ENCODE measurements at places on chromosomes 2 and 18.

GRCh38 chr2:147327613-147328012 is 517.2 kb upstream of the ACVR2A start:
- no peak for DNase-seq

- no peak for DNase-seq
Observed at GRCh38 chr2:68292108-68292710, 27.5 kb downstream of the CNRIP1 start.

- no peak for DNase-seq
Observed at GRCh38 chr2:176160986-176161824, 4.1 kb downstream of the HOXD3 start.

DNA sequence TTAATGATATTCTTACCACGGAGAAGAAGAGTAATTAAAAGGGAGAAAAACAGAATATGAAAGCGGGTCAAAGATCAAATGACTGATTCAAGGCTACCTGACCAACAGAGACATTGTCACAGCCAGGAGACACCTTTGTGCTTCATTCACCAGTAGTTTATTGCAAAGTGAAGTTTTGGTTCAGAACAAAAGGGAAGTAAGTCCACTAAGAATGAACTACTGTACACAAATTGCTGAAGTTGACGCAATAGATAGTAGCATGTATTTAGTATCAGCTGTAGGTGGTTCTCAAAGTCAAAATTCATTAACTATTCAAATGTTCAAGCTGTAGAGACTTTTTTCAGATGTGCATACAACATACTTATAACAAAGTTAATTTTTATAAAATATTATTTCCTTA is 64.7 kb upstream of the COX7A2L start:
- DNase-seq, result no peak

DNA sequence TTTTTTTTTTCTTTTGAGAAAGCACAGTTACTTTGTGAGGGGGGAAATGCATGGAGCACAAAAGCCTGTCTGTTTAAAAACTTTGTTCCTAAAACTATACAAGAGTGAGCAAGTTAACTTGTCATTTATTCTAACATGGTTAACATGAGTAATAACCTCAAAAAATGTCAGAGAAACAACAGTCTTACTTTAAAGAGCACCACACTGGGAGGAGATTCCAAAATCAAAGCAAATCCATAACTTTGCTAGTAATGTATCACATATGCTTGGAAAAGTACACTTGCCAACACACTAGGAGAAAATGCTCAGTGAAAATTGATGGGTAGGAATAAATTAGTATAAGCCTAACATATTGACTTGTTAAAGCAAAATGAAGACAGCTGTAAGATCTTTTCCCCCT is 157.1 kb downstream of the PRPF40A start:
- no peak for DNase-seq

DNA sequence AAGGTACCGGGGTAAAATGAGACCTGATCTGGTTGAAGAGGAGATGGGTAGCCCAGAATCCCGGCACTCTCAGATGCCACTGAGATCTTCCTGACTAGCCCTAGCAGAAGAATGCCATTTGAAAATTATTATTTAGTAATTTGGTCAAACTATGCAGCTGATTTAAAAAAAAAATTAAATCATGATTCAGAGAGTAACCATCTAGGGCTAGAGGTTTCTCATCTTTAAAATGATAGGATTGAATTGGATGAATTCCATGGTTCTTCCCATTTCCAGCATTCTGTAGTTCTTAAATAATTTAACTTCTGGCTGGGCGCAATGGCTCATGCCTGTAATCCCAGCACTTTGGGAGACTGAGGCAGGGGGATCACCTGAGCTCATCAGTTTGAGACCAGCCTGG is 106.1 kb downstream of the MYO1B start:
- no peak for DNase-seq

- DNase-seq, result no peak
Observed at GRCh38 chr18:43866696-43867095, 589.4 kb upstream of the SYT4 start.

DNA sequence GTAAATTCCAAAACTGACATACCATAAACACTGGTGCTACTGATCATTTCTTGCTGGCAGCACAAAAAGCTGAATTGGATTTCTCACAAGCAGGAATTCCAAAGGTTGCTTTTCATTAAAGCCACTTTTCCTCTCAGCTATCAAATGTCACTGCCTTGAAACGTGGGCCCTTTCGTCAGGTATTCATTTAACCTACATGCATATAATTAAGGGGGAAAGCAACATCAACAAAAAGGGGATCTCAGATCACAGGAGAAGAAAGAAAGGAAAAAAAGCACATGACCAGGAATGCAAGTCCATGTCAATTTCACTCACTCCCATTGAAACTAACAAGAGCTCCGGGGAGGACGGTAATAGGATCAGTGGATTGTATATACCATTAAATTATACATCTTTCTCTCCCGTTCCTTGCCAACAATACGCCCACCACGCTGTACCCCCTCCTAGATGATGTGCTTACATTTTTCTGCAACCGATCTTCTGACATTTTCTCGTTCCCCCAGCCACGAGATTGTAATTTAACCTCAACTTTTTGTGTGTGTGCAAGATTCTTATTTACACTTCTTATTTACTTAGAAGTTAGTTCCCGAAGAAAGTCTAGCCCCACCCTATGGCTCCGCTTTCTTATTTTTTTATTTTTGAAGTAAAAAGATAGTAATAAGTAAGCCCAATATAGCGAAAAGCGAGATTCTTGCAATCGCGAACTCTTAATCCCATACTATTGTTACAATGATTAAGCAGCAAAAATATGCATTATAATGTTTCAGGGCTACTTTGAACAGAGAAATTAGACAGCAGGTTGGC is 725 bp downstream of the FIGN start:
- DNase-seq, result no peak

DNA sequence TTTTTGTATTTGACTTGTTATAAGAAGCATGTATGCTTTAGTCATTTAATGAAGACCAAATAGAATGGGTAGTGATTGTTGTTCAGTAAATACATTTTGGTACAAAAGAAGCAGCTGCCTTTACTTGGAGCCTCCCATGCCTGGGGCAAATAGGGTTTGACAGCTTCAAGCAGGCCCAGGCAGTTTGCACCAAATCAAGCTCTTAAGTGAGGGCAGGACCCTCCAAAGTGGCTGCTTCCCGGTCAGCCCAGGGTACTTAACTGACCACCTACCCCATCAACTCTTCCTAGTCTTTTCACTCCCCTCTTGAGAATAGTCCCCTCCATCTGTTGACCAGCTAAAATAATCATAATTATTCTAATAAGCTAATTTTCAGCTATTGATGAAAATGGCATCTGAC is 5.2 kb downstream of the MAPRE3 start:
- DNase-seq, result no peak

- no peak for DNase-seq
Observed at GRCh38 chr18:23912356-23912755, 102.2 kb upstream of the TTC39C start.

Data from chondrocyte (in vitro differentiated cells).